ENCODE measurements at places on chromosomes 5 and 9.

DNA sequence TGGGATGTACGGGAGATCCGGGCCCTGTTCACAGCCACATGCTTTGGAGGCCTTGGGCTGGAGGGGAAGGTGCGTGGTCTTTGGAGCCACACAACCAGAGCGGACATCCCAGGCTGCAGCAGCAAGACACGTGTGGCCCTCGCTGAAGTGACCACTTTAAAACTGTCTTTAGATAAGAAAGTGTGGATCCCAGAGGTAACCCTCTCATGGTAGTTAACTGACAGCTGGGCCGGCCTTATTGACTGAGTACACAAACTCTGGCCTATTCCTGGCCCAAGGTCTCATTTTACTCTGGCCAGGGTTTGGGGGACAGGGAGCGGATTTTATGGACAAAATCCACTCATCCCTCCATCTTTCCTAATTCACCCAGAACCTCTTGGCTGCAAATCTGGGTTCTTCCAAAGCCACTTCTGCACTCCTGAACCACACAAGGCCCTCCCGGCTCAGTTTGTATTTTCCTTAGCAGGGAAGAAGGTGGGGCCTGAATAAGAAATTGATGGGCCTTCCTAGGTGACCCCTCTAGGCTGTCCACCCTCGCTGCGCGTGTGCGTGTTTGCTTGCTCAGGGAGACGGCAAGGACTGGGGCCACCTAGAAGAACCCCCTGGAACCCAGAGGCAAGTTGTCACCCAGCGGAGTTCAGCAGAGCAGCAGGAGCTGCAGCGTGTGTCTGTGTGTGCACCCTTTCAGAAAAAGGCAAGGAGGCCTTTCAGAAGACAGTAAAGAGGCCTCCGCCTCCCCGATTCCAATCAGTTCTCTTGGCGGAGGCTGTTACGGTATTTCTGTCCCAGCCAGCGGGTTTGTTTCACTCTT is 73.3 kb upstream of the ORM1 start:
- no peak for DNase-seq

DNA sequence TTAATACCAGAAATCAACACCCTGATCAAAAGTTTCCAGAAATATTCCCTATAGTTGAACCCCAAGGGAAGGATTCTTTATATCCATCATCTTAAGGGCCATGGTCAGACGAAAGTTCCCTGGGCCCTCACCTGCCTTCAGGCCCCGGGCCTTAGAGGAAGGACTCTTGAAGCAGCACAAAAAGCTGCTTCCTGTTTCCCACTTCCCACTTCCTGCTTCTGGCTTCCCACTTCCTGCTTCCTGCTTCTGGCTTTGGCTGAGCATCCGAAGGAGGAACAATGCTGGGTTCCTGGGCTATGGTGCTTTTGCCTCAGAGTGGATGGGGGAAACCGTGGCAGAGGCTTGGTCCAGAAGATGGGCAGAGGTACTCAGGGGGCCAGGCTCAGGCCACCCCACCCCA is 25.8 kb upstream of the DAP start:
- no peak for DNase-seq

- no peak for DNase-seq
Observed at GRCh38 chr9:2039294-2040180, 24.4 kb downstream of the SMARCA2 start.

- no peak for DNase-seq
Observed at GRCh38 chr9:92325991-92326500, 293 bp downstream of the CENPP start.

GRCh38 chr9:124054582-124055227 is 43.1 kb downstream of the LHX2 start:
- DNase-seq = no peak

GRCh38 chr9:108919517-108919916 is 14.4 kb downstream of the ELP1 start:
- DNase-seq = no peak

DNA sequence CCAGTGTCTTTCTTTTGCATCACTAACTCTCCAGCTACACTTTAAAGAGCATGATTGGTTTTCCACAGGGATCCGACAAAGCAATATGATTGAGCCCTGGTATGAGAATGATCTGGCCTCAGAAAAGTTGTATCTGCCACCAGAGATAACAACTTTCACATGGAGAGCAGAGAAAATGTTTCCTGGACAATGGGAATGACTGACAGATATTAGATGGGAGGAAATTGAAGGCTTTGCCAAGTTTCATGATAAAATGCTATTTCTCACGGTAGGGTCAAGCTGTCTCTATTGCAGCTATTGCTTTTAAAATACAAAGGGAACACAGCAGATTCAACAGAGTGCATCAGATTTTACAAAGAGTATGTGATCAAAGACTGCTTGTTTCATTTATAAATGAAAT is 56.4 kb upstream of the GLIS3 start:
- no peak for DNase-seq

- DNase-seq = no peak
Observed at GRCh38 chr9:121748727-121749423, 97.4 kb downstream of the DAB2IP start.

GRCh38 chr9:107177243-107177839 is 105.7 kb upstream of the RAD23B start:
- no peak for DNase-seq

GRCh38 chr9:38380872-38381534 is 11.5 kb upstream of the ALDH1B1 start:
- DNase-seq = no peak

DNA sequence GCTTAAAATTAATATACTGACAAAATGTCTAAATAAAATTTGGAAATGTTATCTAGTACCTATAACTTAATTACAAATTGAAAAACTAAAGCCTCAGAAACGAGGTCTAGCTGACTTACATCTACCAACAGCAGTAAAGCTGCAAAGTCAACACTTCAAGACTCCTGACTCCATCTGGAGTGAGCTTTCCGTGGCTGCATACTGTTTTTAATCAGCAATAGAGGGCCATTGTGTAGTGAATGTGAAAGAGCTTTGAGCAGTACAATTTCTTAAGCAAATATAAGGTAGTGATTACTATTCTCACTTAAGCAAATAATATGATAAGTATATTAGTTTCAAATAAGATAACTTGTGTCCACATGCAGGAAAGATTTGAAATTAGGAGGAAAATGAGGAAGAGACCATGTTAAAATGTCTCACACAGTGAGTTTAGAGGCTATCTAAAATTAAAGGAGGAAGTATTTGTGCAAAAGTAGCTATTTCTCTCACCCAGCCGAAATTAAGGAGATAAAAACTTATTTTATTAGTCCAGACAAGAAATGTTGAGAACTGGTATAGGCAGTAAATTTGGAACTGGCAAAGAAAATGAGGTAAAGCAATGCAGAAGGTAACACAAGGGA is 6.4 kb downstream of the SPINK6 start:
- DNase-seq = no peak

DNA sequence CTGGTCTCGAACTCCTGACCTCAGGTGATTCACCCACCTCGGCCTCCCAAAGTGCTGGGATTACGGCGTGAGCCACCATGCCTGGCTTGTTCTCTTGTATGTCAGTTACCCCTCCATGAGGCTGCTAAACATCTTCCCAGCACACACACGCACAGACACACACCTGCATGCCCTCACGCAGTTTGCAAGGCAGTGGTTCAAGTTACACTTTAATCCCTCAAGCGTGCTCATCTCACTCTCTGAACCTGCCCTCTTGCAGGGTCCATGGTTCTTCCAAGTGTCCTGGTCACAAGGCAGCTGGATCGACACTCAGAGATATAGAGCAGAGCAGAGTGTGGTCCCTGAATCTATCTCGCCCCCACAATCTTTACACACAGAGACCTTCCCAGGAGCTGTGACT is 34.1 kb upstream of the RUFY1 start:
- DNase-seq = no peak

GRCh38 chr9:6759185-6759977 is 1.6 kb downstream of the KDM4C start:
- no peak for DNase-seq

DNA sequence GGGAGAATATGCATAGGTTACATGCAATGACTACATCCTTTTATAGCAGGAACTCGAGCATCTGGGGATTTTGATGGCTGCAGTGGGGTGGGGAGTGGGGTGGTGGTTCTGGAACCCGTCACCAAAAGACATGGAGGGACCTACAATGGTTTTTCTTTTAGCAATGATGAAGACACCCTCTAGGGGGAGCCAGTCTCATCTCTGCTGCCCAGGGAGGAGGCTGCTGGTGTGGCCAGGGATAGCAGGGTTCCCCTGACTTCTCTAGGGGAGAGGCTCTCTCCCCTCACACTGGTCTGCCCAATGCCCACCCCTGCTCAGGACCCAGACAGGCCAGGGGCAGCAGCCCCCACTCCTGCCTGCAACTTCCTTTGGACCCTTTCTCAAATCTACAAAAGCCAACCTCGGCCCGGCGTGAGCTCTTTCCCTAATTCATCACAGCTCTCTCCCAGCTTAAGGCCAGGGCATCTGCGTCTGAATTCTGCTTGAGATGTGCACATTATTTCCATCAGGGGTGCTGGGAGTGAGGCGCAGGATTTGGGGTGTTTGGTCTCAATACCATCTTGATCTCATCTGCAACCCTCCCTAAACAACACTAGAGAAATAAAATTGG is 73.6 kb upstream of the RETREG1 start:
- no peak for DNase-seq

DNA sequence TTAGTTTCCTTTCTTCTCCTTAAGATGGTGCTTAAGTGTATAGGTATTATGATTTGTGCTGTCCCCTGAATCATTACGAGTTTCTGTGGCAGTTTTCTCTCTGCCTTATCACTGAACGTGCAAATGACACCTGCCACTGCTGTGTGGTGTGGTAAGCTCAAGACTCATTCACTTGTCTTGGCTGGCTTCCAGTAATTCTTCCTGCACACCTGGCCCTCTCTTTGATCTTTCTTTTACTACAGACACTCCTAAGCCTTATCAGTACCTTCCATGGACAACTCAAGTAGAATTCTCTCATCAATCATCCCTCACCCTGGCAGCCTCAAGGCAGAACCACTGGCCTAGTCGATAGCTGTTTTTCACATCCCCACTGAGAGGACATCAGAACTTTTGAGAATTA is 82.6 kb upstream of the ADAMTS19 start:
- no peak for DNase-seq

DNA sequence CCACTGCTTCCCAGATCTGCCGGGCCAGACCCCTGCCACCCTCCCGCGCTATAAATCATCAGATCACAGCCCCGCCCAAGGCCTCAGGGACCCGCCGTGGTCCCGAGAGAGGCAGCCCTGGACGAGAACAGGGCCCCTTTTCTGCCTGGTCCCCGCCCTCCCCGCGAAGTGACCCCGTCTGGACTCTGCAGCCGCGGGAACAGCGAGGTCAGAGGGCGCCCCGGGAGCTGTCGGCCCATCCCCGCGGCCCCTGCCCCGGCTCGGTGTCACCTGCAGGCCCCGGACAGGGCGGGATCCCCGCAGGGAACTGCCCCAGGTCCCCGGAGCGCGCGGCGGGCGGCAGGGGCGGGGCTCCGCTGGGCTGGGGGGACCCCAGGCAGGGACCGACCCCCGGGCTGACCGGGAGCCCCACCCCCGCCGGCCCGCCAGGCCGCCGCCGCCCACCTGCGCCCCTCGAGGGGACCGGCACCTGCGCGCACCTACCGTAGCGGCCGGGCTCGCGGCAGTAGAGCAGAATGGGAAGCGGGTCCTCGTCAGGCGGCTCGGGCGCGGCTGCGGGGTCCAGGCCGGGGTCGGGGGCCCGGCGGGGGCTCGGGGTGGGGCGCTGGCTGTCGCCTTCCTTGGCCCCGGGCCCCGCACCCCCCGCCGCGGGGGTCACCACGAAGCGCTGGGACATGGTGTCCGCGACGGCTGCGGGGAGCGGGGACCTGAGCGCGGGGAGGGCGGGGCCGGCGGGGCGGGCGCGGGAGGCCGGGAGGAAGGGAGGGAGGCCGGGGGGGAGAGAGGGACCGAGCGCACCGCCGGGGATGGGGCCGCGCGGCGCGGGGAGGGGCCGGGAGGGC is 43.5 kb upstream of the SLC12A7 start:
- DNase-seq = no peak

DNA sequence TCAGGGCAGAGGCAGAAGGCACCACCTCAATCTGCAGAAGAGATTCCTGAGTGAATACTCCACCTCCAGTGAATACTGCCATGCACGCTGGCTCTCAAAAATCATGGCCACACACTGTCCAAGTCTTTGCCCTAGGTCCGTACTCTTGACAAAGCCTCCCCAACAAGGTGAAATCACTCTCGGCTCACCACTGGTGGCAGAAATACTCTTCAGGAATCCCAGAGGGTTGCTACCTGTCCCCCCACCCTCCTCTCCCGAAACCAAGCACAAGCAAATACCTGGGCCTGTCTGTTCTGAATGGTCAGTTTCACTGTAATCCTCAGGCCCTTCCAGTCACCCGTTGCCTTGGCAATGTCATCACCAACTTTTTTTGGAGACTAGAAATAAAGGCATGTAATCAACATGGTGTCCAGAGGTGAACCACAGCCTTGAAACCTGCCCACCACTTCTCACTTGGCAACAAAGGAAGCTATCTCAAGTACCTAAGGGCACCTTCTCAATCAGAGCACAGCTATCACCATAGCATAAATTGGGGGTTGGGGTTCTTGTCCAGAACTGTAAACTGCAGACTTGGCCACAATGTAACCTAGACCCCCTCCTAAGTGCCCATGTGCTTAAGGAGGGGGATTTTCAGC is 1.8 kb downstream of the RPL12 start:
- no peak for DNase-seq

- no peak for DNase-seq
Observed at GRCh38 chr9:128025736-128026135, 41.4 kb downstream of the NAIF1 start.

- no peak for DNase-seq
Observed at GRCh38 chr5:171050916-171051315, 189.1 kb downstream of the RANBP17 start.

- no peak for DNase-seq
Observed at GRCh38 chr9:124074746-124075145, 63.2 kb downstream of the LHX2 start.

DNA sequence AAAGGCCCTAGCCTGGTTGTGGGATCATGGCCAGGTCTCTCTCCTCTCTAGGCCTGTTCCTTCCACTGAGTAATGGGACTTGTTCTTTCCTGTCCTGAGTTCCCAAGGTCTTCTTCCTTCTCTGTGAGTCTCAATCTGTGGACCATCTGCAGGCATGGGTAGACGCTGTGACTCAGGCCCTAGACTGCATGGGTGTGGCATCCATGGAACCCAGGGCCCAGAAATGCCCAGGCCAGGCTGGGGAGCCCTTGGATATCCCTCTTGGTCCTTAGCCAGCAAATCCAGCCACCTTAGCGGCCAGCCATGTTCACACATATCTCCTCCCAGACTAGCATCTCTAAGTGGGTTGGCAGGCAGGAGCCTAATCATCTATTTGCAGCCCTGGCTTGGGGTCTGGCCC is 2.3 kb upstream of the ACSL6 start:
- DNase-seq = no peak

DNA sequence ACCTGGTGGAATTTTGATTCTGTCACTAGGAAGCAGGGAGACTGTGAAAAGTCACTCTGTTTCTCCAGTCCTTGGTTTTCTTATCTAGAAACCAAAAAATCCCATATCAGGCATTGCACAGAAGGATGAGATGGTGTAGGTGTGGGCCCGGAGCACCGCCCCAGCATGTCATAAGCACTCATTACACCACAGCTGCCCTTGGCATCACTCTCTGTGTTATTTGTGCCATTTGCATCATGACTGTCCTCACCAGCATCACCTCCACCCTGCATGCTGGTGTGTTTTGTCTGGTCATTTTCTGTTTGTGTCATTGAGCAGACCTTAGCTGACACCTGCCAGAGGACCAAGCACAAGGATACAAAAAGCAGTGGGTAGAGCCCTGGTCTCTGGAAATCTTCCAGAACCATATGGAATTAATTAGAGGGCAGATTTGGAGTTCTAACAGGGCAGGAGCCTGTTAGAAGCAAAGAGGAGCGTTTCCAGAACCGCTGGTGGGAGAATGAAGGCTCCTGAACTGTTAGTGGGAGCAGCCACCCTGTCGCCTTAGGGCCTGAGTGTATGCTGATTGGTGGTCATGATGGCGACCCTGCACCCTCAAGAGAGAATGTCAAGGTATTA is 99.3 kb downstream of the AMBP start:
- no peak for DNase-seq

Measured in stimulated activated CD4-positive, alpha-beta T cell treated with anti-CD3 and anti-CD28 coated beads, Interleukin-2, amount 100 ng/mL, for 4 hours (primary cell).